ENCODE measurements at places on chromosomes 7 and 10. TPM values are rescaled to one million over a fixed set of nuclear protein-coding genes. Genes with fewer than 3 reads are reported as not detected.

ZNF783 gene
- total RNA-seq = 5.1 TPM

HABP2 gene
- total RNA-seq = 0.09 TPM

SPDYE2 gene
- not detected for total RNA-seq

CYP26C1 gene
- not detected for total RNA-seq

SPOCK2 gene
- total RNA-seq = 0.25 TPM

LRIT1 gene
- total RNA-seq = not detected

ZNF37A gene
- 5.7 TPM for total RNA-seq

LIPK gene
- total RNA-seq = not detected

NEBL gene
- total RNA-seq = 4.2 TPM

MBL2 gene
- not detected for total RNA-seq

PDK4 gene
- 22.0 TPM for total RNA-seq

UNCX gene
- total RNA-seq = 0.09 TPM

FMC1 gene
- total RNA-seq = 27.8 TPM

DDIT4 gene
- total RNA-seq = 161 TPM

BZW2 gene
- 103 TPM for total RNA-seq

SPAM1 gene
- total RNA-seq = not detected

RTKN2 gene
- total RNA-seq = 0.58 TPM

ATG9B gene
- 1.1 TPM for total RNA-seq

TCERG1L gene
- total RNA-seq = not detected

KLF14 gene
- total RNA-seq = 0.05 TPM

EVX1 gene
- not detected for total RNA-seq

CRYGN gene
- not detected for total RNA-seq

SPDYE2B gene
- not detected for total RNA-seq

GPR15LG gene
- total RNA-seq = not detected

SSC4D gene
- total RNA-seq = 1.4 TPM

CTAGE6 gene
- total RNA-seq = not detected

PDE1C gene
- 3.7 TPM for total RNA-seq

MLXIPL gene
- total RNA-seq = 0.90 TPM

KLLN gene
- 0.51 TPM for total RNA-seq

ABCC2 gene
- 154 TPM for total RNA-seq

SLC12A9 gene
- total RNA-seq = 15.7 TPM

SAMD9L gene
- 0.72 TPM for total RNA-seq

IFT22 gene
- total RNA-seq = 54.9 TPM

ANXA8 gene
- total RNA-seq = 32.8 TPM
